Activated CD4-positive, alpha-beta T cell treated with anti-CD3 and anti-CD28 coated beads, Interleukin-2, amount 50 U/mL, for 24 hours (primary cell): ENCODE measurements at places on chromosomes 16 and 17.

- no peak for DNase-seq
Observed at GRCh38 chr17:44397479-44398440, 8.3 kb upstream of the ITGA2B start.

DNA sequence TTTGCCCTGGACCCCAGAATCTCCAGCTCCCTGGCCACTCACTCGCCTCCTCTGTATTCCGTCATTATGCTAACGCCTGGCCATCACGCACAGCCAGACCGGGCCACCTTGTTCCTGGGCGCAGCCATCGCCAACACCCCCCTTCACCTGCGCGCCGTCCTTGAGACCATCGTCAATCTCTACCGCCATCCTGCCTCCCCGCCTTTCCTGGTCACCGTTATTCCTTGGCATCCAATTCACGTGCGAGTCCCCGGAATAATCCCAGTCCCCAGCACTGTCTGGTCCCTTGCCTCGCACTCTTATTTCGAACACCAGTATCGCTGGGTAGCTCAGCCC, 541 bp downstream of the VKORC1 start:
- DNase-seq = no peak

GRCh38 chr17:12227547-12227946, 206.9 kb downstream of the MAP2K4 start:
- no peak for DNase-seq

DNA sequence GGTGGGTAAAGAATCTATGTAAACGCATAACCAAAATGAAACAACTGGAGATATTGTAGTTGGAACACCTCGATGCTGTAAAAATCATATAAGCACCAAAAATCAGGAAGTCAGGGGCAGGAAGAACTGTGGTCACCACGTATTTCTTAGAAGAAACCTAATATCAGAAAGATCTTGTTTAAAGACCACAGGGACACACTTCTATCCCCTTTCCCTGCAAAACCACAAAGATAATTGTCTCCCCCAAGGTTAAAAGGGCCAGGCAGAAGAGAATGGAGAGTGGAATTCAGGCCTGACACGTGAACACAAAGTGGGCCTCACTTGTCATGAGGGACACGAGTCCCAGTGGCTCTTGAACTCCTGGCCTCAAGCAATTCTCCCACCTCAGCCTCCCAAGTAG, 68.1 kb downstream of the GSG1L start:
- no peak for DNase-seq

DNA sequence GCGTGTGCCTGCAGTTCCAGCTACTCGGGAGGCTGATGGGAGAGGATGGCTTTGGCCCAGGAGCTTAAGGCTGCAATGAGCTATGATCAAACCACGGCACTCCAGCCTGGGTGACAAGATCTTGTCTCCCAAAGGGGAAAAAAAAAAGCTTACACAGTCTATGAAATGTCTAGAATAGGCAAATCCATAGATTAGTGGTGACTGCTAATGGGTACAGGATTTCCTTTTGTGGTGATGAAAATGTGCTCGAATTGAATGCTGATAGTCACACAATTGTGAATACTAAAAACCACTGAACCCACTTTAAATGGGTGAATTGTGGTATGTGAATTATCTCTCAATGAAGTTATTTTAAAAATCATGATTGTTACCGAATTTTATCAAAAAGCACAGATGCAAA, 14.9 kb downstream of the USP7 start:
- DNase-seq = no peak

DNA sequence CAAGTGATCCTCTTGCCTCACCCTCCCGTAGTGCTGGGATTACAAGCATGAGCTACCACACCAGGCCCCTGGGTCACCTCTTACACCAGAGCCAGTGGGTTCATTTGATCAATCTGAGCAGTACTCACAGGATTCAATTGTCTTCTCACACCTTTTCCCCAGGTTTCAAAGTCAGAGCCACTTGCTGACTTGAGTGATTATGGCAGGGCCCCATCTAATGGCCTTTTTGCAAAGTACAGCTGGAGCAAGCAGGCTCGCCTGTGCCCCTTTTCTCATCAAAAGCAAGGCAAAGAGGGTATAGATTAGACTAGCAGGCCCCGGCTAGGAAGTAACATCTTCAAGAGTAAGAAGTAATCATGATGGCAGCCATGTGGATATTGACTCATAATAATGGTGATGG, 114.8 kb upstream of the NOL11 start:
- DNase-seq = peak; percentile 35

DNA sequence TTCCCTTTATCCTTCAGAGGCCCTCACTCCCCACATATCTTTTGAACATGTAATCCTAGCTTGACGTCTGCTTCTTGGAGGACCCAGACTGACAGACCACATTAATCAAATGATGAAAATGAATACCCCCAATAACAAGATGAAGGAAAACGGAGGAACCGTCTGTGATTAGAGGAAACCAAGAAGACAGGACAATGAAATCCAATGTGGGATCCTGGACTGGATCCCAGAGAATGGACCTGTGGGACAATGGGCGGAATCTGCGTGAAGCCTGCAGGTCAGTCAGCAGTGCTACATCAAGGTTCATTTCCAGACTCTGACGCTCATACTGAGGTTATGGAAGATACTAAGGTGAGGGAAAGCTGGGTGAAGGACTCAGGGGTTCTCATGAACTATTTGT, 35.9 kb downstream of the MBTPS1 start:
- DNase-seq = no peak

DNA sequence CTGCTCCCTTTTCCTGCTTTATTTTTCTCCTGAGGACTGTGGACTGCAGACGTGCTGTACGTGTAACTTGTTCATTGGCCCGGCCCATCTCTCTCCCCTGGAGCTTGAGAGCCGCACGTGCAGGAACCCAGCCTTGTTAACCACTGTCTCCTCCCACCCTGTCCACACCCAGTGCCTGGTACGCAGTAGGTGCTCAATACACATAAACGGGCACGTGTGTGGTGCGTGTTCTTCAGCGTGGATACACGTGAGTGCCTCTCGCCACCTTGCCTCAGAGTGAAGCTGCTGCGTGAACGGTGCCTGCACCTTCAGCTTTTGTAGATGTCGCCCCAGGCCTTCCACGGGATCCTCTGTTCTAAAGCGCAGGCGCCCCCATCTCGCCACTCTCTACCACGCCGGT, 96.3 kb upstream of the CHMP6 start:
- no peak for DNase-seq
